Activated T-cell treated with anti-CD3 and anti-CD28 coated beads, Interleukin-2, amount 50 U/mL, for 72 hours (primary cell): ENCODE measurements at places on chromosomes 7 and 10.
A peak's percentile ranks its signal among the peaks of the same experiment; 100 is the strongest.

DNA sequence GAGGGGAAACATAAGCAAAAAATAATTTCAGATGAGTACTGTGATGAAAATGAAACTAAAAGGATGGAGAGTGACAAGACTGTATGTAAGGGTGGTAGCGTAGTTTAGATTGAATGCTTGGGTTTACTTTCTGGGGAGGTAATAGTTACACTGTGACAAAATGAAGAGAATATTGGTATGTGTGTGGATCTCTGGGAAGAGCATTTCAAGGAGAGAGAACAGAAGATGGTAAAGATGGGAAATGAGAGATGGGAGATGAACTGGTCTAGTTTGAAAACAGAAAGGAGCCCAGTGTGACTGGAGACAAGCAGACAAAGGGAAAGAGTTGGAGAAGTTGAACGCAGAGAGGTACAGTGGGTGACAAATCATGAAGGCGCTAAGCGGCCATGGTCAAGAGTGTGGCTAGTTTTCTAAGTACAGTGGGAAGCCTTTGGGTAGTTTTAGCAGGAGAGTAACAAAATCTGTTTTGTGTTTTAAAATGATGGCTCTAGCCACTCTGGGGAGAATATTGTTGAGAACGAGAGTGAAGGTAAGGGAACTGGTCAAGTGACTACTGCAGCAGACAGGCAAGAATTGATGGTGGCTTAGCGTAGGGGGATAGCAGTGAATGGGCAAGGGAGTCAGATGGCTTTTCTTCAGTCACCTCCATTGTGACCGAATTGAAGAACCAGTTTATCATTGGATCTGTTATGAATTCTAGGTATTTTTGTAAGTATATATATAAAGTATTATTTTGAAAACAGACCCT is 22.6 kb downstream of the PALS2 start:
- no peak for DNase-seq

DNA sequence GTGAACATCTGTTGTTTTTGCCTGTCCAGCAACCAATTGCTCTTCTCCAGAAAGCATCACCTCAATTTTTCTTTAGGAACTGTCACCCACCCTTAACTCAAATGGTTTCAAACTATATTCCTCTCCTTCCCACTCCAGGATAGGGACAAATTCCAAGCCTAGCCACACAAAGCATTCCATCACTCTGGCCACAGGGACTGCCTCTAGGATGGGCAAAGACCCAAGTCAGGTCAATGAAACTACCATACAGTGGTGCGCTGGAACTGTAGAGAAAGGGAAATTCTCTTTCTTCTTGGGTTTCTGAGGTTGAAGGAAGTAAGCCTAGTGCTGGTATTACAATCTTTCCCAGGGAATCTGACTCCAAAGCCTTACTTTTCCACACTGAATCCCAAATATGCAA is 3.6 kb downstream of the MICU1 start:
- DNase-seq: no peak

GRCh38 chr10:323651-324293 is 188.5 kb downstream of the ZMYND11 start:
- DNase-seq: peak; percentile 57

GRCh38 chr7:144812379-144813283 is 23.2 kb downstream of the TPK1 start:
- peak; percentile 45 for DNase-seq

DNA sequence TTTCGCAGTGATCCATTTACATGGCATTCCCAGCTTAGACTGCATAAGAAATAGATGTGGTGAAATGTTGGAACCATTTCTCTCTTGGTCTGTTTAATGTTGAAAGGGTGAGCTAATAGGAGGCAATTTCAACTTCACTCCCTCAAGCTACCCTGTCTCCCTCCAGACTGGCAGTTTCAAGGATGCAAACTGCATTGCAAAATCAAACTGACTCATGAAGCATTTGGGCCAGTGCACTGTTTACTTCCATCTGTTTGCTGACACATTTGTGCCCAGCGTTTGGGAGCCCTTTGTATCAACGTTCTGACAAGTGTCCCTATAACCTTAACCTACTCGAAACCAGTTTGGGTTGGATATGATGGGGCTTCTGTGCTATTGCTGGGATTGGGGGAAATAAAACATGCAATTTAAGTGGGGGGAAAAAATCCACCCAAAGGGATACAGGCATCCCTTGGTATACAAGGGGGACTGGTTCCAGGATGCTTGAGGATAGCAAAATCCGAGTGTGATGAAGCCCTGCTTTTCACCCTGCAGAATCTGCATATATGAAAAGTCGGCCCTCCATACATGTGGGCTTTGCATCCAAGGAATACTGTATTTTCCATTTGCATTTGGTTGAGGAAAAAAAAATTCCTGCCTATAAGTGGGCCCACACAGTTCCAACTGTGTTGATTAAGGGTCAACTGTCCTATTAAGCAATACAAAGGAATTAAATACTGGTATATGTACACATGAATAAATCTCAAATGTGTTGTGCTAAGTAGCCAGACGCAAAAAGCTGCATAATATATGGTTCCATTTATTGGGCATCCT is 15.6 kb downstream of the RHEB start:
- DNase-seq: no peak

GRCh38 chr7:93228302-93228701 is 2.0 kb upstream of the HEPACAM2 start:
- peak; percentile 32 for DNase-seq

DNA sequence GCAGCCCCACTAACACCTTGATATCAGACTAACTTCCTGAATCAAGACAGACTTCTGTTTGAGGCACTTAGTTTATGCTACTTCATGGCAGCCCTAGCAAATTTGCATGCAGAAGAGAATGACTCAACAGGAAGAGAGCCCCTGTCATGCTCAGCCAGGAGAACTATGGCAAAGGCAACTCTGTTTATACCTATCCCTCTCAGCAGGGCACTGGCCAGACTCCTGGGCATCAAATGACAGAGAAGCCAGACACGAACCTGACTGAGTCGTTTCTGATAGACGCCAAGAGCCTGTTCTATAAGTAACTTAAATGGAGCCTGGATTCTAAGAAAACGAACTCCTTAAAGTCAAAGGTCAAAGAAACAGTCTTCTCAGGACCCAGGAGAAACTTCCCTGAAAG is 50.9 kb upstream of the UNC5B start:
- DNase-seq: no peak

DNA sequence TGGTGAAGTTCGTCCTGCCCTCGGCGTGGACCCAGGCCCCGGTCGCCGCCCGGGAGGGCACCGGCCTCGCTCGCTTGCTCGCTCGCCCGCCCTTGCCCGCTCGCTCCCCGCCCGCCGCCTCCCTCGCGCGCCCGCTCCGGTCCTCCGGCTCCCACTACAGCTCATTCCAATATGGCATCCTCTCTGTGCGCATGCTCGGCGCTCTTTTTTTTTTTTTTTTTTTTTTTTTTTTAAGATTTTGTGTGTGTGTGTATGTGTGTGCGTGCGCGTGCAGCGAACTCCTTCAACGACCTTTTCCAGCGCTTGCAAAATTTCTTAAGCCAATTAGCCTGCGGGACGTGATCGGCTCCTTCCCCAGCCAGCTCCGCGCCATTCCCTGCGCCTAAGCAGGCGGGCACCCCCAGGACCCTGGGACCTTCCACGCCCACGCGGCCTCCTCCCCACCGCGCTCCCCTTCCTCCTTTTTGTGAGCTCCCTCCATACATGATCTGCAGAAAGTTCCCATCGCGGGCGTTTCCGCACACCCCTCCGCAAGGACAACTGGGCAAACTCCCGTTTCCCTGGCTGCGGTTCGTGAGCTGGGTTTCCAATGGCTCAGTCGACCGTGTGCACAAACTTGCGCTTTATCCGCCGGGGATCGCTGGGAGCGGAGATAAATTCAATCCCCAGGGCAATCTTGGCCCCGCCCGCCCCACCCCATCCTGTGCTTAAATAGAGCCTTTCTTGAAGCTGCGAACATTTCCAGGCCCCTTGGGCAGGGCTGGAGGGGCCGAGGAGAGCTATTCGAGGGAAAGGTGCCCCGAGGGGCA is at the start of gene SFMBT2:
Gene SFMBT2, minus strand, starts transcription at position 173 of the 809 bp plus-strand sequence. CDS start 29,136 bp downstream, outside the sequence.
- peak; percentile 75 for DNase-seq

DNA sequence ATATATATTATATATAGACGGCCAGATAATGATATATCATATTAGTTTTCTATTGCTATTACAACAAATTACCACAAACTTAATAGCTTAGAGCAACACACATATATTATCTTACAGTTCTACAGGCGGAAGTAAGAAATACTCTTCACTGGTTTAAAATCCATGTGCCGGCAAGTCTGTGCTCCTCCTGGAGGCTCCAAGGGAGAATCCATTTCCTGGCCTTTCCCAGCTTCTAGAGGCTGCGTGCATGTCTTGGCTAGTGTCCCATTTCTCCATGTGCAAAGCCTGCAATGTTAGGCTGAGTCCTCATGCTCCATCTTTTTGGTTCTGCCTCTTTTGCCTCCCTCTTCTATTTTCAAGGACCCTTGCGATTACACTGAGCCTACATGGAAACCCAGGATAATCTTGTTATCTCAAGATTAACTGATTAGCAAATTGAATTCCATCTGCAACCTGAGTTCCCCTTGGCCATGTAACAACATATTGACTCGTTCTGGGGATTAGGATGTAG is 23.9 kb upstream of the PNLIPRP3 start:
- no peak for DNase-seq

DNA sequence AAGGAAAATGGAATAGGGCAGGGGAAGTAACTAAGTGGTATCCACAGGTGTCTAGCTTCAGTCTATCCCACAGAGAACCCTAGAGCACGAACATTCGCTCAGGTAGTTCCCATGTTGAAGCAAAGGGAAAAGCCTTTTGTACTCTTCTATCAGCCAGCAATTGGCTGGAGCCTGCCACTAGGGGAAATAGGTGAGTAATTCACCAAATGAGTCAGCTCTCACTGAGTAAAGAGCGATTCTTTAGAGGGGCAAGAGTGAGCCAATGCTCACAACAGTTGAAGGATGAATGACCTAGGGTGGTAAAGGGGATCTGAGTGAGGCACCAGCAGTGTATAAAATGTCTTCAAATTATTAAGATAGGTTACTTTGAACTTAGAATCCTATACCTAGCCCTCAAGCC is 94.1 kb upstream of the ZNF800 start:
- no peak for DNase-seq
